ENCODE measurements at places on chromosomes 2 and 18.

GRCh38 chr2:79387431-79387830 is 125.4 kb upstream of the CTNNA2 start:
- no peak for DNase-seq

DNA sequence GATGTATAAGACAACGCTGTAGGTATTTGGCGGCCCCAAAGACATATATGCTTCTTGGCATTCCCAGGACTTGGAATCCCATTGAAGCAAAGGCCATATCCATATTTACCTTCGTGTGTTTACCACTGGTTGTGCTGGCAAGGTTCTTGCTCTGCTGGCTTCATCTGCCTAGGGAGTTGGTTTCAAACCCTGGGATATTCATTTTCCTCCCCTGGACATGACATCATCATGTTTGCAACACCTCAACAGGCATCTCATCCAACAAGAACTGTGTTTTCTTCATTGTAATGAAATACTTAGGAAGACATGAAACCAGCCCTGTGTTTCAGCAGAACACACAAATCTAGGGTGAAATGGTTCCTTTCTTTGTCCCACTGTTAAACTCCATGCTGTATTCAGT is 77.9 kb upstream of the PHLPP1 start:
- no peak for DNase-seq

DNA sequence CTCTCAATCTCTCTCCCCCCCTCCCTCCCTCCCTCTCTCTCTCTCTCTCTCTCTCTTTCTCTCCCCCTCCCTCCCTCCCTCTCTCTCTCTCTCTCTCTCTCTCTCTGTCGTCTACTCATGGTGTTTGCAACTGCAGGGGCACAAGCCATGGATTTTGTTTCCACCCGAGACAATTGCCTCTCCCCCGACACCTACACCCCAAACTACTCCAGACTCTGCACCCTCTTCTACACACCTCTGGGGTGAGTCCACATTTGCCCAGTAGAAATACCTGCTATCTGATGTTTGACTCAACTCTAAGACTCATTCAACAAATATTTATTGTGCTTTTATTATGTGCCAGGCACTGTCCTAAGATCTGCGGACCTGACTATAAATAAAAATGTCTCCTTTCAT is 93.7 kb downstream of the TMEM17 start:
- DNase-seq = no peak

DNA sequence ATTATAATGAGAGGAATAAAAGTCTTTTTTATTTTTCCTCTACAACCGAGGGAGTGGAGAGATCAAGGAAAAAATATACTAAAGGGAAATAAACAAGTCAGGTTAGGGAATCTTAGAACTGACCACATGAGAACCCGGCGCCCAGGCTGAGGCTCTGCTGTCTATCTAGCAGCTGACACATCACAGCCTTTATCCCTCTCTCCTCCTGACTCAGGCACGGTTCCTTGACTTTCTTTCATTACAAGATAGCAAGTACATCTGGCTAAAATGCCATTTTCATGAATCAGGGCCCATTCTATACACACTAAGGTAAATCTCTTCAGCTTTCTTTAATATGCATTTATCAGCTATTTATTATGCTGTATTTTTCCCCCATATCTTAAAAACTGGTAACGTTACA is 296.0 kb downstream of the TMX3 start:
- no peak for DNase-seq

DNA sequence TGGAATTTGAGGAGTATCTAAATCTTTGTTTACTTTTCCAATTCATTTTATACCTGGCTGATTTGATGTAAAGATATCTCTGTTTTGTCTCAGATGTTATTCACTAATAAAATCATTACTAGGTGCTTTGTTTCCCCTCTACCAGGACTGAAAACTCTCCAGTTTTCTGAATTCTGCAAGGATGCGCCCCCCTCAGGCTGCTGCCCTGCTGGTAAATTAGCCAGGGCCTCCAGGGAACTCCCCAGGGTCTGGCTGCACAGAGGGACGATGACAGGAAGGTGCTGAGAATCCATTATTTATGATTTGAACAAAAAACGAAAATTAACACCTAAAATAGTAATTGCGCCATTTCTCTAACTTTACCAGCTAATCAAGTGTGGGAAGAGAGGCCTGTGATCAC is 541.2 kb upstream of the POU3F3 start:
- DNase-seq = no peak

DNA sequence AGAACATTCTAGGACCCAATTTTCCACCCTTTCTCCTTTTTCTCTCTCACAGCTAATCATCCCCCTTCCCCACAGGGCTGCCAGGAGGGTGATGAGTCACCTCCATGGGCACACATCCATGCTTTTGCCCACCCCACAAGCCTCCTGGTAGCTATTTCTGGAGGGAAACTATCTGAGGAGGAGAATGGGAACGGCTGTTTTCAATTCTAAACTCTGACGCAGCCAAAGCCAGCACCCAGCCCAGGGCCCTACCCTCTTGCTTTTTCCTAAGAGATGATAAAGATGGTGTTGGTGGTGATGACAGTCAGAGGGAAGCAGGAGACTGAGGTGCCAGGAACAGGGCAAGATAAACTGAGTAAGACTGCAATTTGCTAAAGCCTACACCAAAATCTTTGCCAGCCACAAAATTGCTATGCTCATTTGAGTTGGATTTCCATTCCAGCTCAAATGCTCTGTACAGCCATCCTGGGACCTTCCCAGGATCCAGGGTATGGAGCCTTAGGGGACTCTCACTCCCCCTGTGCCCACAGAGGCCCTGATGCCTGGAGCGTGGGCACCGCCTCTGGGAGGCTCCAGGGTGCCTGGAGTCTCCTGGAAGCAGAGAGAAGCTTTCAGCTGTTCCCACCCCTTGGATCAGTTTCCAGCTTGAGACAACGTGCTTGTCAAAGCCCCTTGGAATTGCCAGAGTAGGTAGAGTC is 62.0 kb upstream of the FZD7 start:
- DNase-seq = no peak

DNA sequence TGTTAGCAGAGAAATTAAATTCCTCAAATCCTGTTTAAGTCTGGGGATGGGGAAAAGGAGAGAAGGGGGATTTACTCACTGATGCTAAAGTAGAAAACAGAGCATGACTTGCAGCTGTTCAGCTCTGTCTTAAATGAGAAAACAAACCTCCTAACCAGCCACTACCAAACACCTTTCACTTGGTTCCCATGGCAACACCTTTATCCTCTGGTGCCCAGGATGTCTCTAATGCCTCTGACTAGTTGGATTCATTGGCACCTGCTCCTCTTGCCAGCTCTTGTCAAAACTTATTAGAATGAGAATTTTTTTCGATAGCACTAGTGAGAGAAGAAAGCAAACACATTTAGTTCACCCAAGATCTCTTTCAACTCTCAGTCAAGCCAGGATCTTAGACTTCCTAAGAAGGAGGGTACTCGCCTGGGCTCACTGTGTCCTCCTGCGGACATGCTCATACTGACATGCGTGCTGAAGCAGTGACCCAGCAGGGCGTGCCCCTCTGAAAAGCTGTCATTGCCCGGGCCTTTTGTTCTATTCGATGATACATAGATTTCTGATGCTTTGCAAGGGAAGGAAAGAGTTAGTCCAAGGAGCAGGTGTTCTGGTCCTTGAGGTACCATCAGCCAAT is 656.0 kb upstream of the CELF4 start:
- no peak for DNase-seq

- no peak for DNase-seq
These were observed 81.5 kb downstream of the DIS3L2 start for GRCh38 chr2:232042911-232043574.

- no peak for DNase-seq
These were observed 49.5 kb downstream of the PTPRM start for GRCh38 chr18:7616661-7617060.

DNA sequence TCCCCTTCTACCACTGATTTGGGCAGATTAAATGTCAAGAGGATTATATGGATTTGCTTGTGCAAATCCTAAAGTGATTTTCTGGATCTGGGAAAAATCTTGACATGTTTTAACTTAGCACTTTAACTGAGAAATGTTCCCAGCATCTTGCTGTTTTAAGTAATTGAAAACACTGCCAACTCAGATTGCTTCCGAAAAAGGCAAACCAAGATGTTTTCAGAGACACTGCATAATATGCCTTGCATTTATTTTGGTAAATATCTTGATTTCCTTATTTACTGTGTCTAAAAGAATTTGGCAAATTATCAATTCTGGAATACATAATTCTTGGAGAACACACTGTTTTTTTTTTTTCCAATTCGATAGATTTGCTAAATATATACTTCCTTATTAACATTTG is 385.0 kb upstream of the FAM98A start:
- no peak for DNase-seq

DNA sequence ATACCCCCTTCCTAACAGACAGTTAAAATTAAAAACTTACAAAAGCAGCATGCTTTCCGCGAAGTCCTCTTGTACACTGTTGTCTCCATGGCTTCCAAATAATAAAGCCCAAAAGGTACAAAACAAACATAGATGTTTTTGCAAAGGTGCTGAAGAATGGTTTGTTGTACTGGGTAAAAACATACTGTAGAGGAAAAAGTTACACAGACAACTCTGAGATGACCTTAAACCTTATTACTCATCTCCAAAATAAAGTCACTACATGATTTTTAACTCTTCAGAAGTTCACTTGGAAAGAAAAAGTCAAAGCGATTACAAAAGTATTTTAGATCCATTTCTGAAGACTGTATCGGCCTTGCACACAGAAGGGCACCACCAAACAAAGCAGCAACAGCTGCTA is 6.1 kb downstream of the SLC35F5 start:
- DNase-seq = no peak

- no peak for DNase-seq
These were observed 112.4 kb downstream of the CYRIA start for GRCh38 chr2:16553226-16553625.

DNA sequence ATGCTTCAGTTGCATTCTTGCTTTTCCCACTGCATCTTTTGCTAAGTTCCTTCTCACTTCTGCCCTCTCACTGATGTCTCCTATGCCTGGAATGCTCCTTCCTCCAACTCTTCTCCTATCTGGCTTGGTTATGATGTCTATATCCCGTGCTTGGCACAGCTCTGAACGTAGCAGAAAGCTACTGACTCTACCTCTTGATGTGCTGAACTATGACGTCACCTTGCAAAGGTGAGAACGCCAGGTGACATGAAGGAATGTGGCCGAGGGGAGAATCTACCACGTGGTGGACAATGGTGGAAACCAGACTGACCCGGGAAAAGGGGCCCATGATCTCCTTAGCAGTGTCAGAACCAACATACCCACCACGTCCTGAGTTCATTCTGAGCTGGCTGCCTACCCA is 209.7 kb downstream of the SH3BP4 start:
- DNase-seq = no peak

DNA sequence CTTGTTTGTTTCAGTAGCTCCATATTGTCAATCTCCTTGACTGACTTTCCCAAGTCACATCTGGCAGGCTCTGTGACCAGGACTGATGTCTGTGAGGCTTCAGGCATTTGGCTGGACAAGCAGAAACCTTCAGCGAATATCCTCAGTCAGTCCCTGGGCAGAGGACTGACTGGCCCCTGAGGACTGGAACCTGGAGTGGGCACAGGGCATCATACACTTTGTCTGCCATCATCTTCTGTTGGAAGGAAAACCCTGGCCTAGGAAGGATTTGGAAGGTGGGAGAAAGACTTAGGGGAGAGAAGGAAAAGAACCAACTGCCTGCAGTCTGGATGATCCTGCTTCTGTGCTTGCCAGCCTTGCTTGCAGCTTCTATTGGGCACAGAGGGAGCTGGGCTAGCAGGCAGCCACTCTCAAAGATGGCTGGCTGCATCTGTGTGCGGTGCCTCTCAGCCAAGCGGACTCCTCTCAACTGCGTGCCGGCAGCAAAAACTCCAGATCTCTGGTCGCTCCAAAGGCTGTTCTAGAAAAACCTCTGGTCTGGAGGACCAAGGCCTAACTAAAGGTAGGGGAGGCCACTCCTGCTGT is 126.8 kb downstream of the MARCHF4 start:
- no peak for DNase-seq

DNA sequence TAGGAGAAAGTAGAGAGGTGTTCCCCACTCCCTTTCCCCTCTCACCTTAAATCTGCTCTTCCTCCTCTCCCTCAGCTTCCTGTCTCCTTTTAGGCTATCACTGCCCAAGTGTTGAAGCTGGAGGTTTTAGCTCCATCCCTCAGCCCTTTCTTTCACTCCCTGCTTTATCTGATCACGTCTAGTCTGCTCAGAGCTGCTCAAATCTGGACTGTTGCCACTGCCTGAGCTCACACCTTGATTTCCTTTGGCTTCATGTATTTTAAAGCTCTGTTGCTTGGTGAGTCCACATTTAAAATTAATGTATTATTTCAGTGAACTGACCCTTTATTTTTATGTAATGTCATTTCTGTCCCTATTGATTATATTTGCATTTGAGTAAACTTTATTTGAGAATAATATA is 236.6 kb downstream of the PTGR3 start:
- DNase-seq = no peak

GRCh38 chr2:222523783-222524544 is 99.6 kb downstream of the SGPP2 start:
- no peak for DNase-seq

DNA sequence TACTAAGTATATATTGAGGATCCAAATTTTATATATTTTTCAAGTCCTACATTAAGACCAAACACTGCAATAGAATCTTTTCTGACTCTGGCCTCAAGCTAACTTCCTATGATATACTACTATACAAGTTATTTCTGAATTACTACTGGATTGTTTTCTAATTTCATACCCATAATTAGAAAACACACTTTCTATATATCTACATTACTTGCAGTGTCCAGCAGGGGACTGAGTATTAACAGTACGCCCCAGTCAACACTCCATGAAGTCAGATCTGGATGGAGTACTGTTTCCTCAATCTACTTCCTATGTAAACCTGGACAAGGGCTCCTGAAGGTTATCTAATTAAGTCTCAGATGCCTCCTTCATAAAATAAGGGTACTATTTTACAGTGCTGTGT is 26.5 kb downstream of the RMP24 start:
- no peak for DNase-seq

DNA sequence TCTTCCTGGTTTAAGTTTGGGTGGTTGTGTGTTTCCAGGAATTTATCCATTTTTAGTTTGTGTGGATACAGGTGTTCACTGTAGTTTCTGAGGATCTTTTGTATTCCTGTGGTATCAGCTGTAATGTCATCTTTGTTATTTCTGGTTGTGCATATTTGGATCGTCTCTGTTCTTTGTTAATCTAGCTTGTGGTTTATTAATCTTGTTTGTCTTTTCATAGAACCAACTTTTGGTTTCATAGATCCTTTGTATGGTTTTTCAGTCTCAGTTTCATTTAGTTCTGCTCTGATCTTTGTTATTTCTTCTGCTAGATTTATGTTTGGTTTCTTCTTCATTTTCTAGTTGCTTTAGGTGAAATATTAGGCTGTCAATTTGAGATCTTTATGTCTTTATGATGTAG is 202.4 kb upstream of the ZSWIM2 start:
- no peak for DNase-seq

GRCh38 chr2:183564726-183565125 is 440.5 kb downstream of the NUP35 start:
- no peak for DNase-seq

DNA sequence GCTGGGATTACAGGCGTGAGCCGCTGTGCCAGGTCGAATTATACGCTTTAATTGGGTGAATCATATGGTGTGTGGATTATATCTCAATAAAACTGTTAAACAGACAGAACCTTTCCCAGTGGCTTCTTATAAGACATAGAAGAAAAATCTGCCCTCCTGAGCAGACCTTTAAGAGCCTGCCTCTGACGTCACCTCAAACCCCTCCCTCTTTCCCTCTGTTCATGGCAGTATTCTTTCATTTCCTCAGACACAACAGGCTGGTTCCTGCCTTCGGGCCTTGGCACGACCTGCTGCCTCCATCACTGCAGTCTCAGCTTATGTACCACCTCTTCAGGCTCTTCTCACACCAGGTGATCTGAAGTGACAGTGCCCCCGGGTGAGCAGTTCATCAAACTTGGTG is 14.0 kb upstream of the PDIA6 start:
- DNase-seq = no peak
